ENCODE measurements at places on chromosomes 12 and 14. TPM values are rescaled to one million over a fixed set of nuclear protein-coding genes. Genes with fewer than 3 reads are reported as not detected.

SLC10A1 gene
- total RNA-seq = 1.7 TPM

DNA sequence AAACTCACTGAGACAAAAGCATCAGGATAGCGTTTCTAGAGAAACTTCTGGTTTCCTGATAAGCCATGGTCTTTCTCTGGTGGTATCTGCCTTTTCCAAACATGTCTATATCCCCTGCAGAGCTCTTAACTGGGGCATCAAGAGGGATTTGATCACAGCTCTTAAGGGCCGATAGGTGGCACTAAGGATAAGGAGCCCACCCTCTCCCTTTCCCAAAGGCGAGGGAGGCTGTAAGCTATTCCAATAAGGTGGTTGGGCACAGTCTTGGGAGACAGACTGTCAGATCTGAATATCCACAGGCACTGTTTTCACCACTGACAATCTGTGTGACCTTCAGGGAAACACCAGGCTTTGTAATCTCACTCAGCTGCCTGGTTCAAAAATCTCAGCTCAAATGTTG lies 206.0 kb downstream of the ADGRD1 start:
- no peak overlapping the region for H3K27ac ChIP-seq
- no peaks in the 10 kb centered on the region for H3K27me3 ChIP-seq
- no peaks in the 10 kb centered on the region for H3K4me1 ChIP-seq
- DNase-seq = no peak

- H3K27ac ChIP-seq = no peak overlapping the region
- no peaks in the 10 kb centered on the region for H3K4me1 ChIP-seq
- H3K4me3 ChIP-seq = no peak overlapping the region
- no peak for DNase-seq
- no peaks in the 10 kb centered on the region for H3K27me3 ChIP-seq
Measured at GRCh38 chr12:46958599-46959290, 120.7 kb upstream of the PCED1B start.

PTCSC3 gene
- total RNA-seq = not detected

- H3K27me3 ChIP-seq = no peaks in the 10 kb centered on the region
- H3K4me1 ChIP-seq = peaks cover 16% of the 10 kb centered on the region
- H3K36me3 ChIP-seq = no peaks in the 10 kb centered on the region
- no peak overlapping the region for H3K4me3 ChIP-seq
- no peak for DNase-seq
- H3K27ac ChIP-seq = peak overlapping the region; percentile 70
Measured at GRCh38 chr12:92989715-92990484, 60.8 kb upstream of the EEA1 start.

- peak overlapping the region; percentile 7 for H3K4me3 ChIP-seq
- H3K27ac ChIP-seq = peak overlapping the region; percentile 98
- H3K36me3 ChIP-seq = no peaks in the 10 kb centered on the region
- peaks cover 40% of the 10 kb centered on the region for H3K27me3 ChIP-seq
- no peak for DNase-seq
Measured at GRCh38 chr14:38206689-38207376, 871 bp upstream of the SSTR1 start.

DNA sequence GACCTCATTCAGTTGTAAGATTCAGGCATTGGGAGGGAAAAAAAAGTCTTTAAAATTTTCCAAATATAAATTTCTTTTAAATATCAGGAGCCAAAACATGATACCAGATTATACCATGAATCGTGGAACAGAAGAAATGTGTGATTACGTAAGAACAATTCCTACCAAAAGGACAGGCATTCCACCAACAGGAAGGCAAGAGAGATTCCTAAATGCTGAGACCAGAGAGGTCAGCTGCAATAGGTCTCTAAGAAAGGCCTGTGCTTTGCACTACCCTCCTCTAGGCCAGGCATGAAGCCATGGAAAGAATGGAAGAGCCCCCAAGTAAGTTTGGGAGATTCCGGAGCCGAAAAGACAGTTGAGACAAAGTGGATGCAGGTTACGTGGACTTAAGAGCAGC lies 83.7 kb downstream of the PTGER2 start:
- peaks cover 8% of the 10 kb centered on the region for H3K4me1 ChIP-seq
- no peak overlapping the region for H3K4me3 ChIP-seq
- H3K36me3 ChIP-seq = no peaks in the 10 kb centered on the region
- H3K27me3 ChIP-seq = no peaks in the 10 kb centered on the region
- no peak for DNase-seq

- peaks cover 36% of the 10 kb centered on the region for H3K4me1 ChIP-seq
- DNase-seq = no peak
- H3K4me3 ChIP-seq = no peak overlapping the region
- no peak overlapping the region for H3K27ac ChIP-seq
Measured at GRCh38 chr14:100834794-100835547, 9.1 kb downstream of the MEG3 start.

MAP1LC3B2 gene
- total RNA-seq = not detected
